Tongue (tissue), 3 donors: ENCODE measurements at places on chromosomes 2 and 18. TPM values are rescaled to one million over a fixed set of nuclear protein-coding genes. Genes with fewer than 3 reads are reported as not detected.

- DNase-seq: no peak
Measured at GRCh38 chr18:10011751-10012150, 97.9 kb downstream of the VAPA start.

DNA sequence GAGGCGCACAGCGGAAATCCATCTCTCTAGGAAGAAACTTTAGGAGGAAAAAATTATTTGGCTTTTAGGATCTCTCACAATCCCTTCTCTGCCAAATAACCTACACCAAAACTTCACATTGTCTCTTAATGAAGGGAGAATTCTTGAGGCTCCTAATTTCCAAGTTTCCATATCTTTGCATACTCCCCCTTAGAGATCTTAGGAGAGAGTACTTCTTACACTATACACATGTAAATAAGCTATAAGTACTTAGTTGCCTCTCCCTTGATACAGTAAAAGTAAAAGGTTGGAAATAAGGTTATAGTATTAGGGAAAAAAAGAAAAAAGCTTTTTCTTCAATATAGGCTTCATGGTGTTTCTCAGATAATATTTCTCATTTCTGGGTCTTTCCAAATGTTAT lies 596.7 kb downstream of the SATB2 start:
- no peak for DNase-seq

GRCh38 chr2:232316461-232317330 lies 61.9 kb upstream of the ALPP start:
- no peak for DNase-seq

- DNase-seq: no peak
Measured at GRCh38 chr2:191045141-191045540, 31.2 kb upstream of the STAT1 start.

GRCh38 chr18:42113529-42114191 lies 158.6 kb downstream of the PIK3C3 start:
- no peak for DNase-seq

DNA sequence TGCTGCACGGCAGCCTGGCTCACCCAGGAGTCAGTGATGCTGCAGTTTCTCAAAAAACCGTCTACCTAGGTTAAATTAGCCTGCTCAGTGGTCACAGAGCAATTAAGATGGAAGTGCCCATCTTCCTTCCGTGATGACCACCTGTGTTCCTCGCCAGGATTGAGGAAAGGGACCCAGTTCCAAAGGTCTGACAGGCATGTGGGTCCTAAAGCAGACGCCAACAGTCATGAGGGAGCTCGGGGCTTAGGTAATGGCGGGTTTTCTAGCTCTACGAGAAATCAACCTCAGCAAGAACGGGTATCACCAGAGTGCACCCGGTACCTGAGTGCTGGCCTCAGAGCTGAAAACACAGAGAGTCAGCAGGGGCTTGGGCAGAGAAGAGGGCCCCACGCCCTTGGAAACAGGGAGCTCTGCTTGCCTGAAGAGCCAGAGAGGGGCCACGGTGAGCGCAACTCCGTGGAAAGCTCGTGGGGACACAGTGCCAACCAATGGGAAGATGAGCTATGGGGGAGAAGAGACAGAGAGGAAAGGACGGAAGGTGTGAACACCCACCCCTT lies 34.3 kb upstream of the DNMT3A start:
- DNase-seq: no peak

DNA sequence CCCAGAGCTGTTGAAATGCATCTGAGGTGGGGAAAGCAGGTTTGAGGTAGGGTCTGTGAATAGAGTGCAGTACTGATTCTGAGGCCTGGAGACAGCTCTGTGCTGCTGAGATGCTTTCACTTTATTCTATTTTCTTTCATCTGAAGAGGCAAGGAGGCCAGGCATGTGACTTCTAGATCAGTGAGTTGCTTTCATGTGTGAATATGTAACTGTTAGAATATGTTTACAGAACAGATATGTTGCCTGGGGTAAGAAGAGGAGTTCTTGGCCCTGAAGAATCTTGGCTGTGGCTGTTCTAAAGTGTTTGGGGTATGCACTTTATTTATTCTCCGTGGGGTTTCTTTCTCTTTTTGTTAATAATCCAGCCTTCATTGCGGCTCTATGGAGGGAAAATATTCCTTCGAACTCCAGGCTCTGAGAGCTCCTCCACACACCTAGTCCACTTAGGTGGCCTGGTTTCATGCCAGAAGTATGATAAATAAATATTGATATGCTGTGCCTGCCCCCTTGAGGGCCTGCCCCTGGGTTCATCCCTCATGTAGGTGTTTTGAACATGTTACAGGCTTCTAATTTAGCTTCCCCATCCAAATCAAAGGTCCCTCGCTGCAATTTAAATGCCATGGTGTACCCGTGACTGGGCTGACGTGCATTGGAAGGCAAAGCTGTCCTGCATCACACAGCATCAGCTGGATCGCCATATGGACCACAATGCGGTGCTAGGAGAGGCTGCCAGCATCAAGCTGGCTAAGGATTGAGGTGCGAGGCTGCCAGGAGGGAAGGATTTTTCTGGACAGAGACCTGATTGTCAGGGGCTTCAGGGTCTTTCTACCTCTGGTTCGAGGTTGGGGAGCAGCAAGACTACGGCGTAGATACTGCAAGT lies 102.9 kb downstream of the PRKCE start:
- no peak for DNase-seq

DNA sequence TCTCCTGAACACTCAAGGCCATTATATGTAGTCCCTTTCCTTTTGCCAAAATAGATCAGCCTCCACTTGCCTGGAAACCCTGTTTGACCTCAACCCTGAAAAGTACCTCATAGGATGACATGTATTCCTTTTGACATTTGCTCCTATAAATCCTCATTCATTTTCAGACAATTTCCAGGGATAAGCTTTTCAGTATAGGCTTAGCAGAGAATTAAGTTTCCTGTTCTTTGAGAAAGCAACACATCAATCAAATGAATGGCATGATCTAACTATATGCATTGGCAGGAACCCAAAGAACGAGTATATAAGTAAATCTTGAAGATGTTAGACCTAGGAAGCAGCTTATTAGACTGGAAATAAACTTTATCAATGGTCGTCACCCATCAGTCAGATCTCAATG lies 483.0 kb downstream of the CCDC85A start:
- DNase-seq: no peak

DNA sequence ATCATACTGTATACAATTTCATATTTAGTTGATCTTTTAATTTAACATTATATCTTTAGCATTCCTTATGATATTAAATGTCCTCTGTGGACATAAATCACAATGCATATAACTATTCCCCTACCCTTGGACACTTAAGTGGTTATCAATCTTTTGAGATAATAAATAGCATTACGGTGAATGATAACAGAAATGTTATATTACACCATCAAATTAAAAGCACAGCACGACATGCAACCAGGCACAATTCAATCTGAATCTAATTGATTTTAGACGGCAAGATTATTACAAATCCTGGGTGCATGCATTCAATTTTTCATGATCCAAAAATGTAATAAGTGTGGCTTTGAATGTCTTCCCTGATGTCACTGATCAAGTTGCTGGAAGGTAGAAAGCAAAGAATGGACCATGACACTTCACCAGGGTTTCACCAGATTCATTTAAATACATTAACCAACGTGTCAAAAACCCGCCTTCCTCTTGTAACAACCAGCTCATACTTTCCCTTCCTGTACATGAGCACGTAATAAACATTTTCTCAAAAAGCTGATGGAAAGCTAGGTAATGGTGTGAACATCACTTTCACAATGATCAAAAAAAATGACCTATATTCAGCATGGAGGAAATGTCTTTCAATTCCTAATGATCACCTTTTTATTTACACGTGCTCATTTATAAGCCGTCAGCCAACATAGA lies 513.7 kb upstream of the ID2 start:
- DNase-seq: no peak

GRCh38 chr2:176652300-176653182 lies 383.3 kb downstream of the MTX2 start:
- peak; percentile 73 for DNase-seq

DNA sequence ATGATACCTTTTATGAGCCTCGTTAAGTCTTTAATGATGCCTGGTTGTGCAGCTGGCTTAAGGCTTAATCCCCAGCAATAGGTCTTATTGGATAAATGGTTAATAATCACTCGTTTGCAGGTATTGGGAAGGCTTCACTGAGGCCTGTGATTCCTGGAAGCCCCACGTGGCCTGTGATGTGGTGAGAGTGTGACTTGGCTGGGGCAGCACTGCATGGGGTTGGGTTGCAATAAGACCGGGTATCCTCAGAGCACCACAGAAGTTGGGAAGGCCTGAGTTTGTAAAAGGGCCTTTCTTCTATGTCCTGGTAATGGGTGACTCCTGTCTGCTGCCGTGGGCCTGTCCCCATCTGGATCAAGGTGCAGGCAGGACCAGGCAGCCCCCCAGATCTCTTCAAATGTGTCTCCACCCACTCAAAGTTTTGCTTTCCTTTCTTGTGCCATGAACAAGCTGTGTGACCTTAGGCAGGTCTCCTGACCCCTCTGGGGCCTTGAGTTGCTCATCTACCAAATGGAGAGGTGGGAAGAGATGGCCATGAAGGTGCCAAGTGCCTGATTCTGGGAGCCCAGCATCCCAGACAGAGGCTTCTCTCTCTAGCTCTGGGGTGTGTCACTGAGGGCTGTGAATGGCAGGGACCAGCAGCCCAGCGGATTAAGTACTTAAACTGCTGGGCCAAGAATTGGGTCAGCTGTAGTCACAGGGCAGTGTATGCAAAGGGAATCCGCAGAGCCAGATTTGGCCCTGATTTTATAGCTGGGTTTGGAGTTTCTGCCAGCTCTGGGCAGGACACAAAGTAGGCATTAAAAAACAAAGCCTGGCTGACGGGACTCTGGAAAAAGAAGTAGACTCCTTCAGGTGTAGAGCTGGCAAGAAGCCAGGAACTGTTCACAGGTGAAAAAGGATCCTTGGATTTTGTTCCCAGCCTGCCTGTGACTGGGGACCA lies 24.4 kb downstream of the LBH start:
- DNase-seq: peak; percentile 56

DNA sequence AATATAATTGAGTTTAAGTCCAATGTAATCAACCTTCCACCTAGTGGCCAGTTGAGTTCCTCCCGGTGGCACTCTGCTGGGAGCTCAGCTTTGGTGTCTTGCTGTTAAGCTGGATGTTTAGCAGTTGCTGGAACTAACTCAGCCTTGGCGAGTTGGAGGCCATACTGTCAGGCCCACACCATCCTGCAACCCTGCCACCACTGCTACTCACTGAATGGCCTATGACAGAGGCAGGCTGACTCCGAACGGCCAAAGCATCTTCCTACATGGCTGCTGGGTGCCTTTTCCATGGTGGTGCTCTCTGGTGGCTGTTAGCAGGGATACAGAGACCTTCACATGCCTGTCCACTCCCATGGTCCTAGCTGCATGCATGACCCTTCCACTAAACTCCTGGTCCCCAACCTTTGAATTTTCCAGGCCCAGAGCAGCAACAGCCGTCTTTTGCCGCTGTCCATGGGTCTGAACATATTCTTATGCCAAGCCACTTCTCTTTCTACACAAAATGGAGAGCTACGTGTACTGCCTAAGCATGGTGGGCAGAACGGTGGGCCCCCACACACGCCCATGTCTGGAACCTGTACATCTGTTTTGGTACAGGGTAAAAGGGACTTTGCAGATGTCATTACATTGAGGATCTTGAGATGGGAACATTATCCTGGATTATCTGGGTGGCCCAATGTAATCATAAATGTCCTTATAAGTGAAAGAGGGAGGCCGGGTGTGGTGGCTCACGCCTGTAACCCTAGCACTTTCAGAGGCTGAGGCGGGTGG lies 15.0 kb upstream of the TRAF3IP1 start:
- no peak for DNase-seq

GRCh38 chr2:152875701-152876695 lies 157.6 kb downstream of the ARL6IP6 start:
- DNase-seq: no peak

SCN9A gene
- 11.1 TPM for total RNA-seq

HOXD8 gene
- 2.7 TPM for total RNA-seq

HOXD11 gene
- not detected for total RNA-seq

ACTG2 gene
- 7.9 TPM for total RNA-seq

OTX1 gene
- total RNA-seq: 0.62 TPM
